ENCODE measurements at places on chromosomes 12 and 14. TPM values are rescaled to one million over a fixed set of nuclear protein-coding genes. Genes with fewer than 3 reads are reported as not detected.

DNA sequence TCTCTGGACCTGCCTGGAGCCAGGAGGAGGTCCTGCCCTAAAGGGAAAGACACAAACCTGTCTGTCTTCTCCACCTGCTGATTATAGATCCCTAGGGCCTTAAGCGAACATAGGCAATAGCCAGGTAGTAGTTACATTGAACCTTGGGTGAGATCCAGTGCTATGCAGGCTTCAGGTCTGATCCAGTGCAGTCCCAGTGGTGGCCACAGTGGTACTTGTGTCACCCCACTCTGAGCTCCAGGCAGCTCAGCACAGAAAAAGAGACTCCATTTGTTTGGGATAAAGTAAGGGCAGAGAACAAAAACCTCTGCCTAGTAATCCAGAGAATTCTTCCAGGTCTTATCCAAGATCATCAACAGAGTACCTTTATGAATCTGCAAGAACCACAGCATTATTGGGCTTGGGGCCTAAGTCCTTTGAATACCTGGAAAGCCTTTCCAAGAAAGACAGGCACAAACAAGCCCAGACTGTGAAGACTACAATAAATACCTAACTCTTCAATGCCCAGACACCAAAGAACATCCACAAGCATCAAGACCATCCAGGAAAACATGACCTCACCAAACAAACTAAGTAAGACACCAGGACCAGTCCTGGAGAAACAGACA, 60.4 kb upstream of the KTN1 start:
- DNase-seq = no peak

PGAM5 gene
- 49.2 TPM for total RNA-seq

SLC38A6 gene
- 11.2 TPM for total RNA-seq

DNA sequence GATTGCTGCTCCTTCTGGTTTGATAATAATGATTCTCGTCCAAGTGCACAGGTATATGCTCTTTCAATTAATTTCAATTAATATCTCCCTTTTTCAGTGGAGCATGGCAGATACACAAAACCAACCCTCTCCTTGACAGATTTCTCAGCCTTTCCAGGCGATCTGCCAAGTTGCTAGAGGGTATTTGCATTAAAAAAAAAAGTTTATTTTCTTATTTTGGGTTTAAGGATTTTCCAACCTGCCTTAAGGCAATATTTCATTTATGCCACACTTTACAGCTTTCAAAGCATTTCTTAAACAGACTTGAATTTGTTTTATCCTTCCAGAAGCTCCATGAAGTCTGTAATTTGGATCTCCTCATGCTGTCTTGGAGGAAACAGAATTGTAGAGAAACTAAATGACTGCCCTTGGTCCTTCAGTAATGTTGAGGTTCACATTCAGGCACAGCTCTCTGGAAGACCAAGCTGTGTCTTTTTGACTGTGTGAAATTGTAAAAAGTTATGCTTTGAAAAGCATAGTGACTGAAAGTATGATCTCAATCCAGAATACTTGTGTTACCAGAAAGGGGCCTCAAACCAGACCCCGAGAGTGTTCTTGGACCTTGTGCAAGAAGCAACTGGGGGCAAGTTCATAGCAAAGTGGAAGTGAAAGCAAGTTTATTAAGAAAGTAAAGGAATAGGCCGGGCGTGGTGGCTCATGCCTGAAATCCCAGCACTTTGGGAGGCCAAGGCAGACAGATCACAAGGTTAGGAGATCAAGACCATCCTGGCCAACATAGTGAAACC, 2.3 kb downstream of the DGLUCY start:
- DNase-seq = no peak

- peak; percentile 100 for DNase-seq
Measured at GRCh38 chr12:51424662-51425539, at the start of gene SLC4A8. TSS of gene SLC4A8 (plus strand) at chr12:51424831. CDS start at chr12:51424988, 157 bp downstream.

GRCh38 chr12:5588591-5588990, 156.7 kb downstream of the NTF3 start:
- DNase-seq = no peak

GLT8D2 gene
- 1.9 TPM for total RNA-seq

DNA sequence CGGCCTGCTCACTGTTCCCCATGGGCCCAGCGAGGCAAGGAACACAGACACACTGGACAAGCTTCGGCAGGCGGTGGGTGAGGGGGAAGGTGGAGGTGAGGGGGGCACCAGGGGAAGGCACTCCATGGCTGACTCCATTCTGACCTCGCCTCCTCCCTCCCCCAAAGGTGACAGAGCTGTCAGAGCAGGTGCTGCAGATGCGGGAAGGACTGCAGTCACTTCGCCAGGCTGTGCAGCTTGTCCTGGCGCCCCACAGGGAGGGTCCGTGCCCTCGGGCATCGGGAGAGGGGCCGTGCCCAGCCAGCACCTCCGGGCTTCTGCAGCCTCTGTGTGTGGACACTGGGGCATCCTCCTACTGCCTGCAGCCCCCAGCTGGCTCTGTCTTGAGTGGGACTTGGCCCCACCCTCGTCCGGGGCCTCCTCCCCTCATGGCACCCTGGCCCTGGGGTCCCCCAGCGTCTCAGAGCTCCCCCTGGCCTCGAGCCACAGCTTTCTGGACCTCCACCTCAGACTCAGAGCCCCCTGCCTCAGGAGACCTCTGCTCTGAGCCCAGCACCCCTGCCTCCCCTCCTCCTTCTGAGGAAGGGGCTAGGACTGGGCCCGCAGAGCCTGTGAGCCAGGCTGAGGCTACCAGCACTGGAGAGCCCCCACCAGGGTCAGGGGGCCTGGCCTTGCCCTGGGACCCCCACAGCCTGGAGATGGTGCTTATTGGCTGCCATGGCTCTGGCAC, 10.6 kb downstream of the MCRS1 start:
- DNase-seq = no peak

DNA sequence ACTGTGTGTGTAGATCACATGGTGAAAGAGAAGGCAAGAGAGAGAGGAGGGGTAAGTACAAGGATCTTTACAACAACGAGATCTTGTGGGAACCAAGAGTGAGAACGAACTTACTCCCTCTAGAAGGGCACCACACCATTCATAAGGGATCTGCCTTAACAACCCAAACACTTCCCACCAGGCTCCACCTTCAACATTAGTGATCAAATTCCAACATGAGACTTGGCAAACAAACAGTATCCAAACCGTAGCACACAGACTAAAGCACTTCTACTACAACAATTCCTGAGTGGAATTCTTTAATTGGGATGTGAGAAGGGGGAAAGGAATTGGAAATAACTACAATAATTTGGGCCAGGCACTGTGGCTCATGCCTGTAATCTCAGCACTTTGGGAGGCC, 35.0 kb upstream of the ESR2 start:
- no peak for DNase-seq

DNA sequence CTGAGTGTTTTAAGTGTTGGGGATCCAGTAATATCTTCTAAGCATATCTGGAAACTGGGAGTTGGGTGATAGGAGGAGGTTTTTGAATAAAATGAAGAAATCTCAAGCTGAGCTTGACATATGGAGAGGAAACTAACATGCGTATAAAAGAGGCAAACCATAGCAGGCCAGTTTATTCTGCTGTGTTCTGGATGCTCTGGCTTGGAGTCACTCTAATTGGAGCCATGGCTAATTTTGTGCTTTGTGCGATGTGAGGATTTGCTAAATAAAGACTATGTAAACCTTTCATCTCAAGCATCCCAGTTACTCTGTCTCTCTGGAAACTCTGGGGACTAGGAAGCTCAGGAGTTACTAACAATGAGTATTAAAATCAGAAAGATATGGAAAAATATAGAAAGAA, 66.5 kb downstream of the ATF7IP start:
- no peak for DNase-seq

HOXC5 gene
- not detected for total RNA-seq

GDF3 gene
- not detected for total RNA-seq

DNA sequence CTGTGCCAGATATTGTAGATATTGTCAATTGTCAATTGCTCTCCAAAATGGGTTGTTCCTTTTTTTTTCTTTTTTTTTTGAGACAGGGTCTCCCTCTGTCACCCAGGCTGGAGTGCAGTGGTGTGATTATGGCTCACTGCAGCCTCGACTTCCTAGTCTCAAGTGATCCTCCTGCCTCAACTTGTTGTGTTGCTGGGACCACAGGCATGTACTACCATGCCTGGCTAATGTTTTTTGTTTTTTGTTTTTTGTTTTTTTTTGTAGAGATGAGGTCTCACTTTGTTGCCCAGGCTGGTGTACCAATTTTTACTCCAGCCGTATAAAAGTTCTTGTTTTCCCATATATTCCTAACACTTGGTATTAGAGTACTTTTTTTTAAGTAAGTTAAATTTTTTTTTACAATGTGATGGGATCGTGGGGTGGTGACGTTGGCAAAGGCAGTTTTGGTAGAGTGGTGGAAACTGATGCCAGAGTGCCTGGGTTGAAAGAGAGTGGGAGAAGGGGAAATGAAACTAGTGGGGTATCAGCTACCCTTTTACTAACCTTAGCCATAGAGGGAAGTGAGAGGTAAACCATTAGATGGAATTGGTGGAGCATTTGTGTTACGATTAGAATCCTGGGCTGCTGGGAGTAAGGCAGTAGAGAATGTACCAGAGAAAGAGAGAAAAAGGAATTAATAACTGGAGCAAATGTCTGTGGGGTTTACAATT, 33.0 kb upstream of the CFAP54 start:
- DNase-seq = no peak

GRCh38 chr12:4169959-4170358, 103.6 kb upstream of the CCND2 start:
- DNase-seq = no peak

GRCh38 chr14:77040741-77041653, 12.5 kb upstream of the IRF2BPL start:
- no peak for DNase-seq

GRCh38 chr12:10115311-10115710, 14.7 kb downstream of the CLEC7A start:
- DNase-seq = no peak

ESRRB gene
- total RNA-seq = 1.2 TPM

DNA sequence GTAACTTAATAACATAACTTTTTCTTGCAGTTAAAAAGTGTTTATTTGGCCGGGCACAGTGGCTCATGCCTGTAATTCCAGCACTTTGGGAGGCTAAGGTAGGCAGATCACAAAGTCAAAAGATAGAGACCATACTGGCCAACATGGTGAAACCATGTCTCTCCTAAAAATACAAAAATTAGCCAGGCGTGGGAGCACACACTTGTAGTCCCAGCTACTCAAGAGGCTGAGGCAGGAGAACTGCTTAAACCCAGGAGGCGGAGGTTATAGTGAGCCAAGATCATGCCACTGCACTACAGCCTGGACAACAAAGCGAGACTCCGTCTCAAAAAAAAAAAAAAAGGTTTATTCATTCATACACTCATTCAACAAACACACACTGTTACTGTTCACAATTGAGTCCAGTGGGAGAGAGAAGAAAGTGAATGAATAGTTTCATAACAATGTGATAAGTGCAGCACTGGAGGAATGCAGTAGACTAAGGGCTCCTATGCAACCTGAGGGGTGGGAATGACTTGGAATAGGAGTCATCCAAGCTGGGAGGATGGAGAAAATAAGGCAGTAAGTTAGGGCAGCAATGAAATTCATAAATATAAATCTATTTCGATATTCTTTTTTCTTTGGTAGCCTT, 19.8 kb downstream of the DAD1 start:
- DNase-seq = no peak

GRCh38 chr14:81449114-81449513, 49.0 kb upstream of the STON2 start:
- no peak for DNase-seq

- peak; percentile 79 for DNase-seq
Measured at GRCh38 chr12:89707703-89708564, 704 bp downstream of the ATP2B1 start.

ANG gene
- 0.99 TPM for total RNA-seq

- DNase-seq = no peak
Measured at GRCh38 chr12:40730281-40730680, 38.0 kb downstream of the CNTN1 start.

FGF23 gene
- total RNA-seq = 0.58 TPM

- no peak for DNase-seq
Measured at GRCh38 chr14:79056879-79057278, 886.7 kb downstream of the NRXN3 start.

DNA sequence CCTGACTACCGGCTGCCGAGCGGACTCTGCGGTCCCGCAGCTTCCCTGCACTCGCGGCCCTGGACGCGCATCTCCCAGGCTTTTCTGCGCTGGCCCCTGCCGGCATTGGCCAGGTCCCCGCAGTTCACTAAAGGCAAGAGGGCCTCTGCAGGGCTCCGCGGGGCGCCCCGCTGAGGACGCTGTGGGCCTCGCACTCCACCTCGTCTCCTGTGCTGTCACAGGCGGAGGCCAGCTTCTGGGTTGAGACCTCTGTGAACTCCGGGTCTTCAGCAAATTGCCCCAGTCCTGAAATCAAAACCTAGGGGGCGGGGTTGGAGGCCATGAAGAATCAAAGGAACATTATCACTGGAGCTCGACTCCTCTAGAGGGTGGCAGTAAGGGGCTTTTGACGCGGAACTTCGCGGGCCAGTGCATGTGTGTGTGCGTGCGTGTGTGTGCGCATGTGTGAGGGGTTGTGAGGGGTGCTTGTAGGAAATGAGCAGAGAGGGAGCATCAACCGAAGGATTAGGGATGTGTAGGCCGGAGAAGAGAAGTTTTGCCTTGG, 68.5 kb upstream of the CAPRIN2 start:
- DNase-seq = peak; percentile 59

DNA sequence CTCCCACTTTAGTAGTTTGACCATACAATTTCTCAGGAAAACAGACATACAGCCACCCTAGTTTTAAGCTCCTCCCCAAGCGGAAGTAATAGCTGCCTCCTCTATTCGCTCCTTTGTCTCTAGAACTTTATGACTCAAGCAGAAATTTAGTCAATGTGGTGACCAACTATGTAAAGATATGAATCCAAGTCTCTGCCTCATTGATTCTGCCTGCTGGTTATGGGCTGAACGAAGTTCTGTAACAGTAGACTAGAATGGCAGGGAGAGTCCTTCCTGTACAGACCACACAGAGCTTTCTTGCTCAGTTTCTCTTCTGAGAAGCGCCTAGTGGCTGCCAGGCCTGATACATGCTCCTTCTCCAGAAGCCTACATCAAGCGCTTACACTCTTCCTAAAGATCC, 19.1 kb downstream of the KICS2 start:
- no peak for DNase-seq

Measured in neural progenitor cell (in vitro differentiated cells).